ENCODE measurements at places on chromosomes 5 and 9.

GRCh38 chr9:118630931-118631595, 738.2 kb downstream of the BRINP1 start:
- DNase-seq: peak; percentile 37

DNA sequence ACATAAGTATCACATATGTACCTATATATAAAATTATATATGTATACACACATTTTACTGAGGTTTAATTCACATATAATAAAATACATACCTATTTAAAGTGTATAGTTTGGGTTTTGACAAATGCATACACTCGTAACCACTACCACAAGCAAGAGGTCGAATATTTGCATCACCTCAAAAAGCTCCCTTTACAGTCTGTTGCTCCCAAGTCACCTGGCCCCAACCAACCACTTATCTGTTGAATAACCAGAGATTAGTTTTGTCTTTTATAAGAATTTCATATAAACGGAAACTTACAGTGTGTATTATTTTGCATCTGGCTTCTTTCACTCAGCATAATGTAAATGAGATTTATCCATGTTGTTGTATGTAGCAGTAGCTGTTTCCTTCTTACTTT, 218.9 kb downstream of the MAT2B start:
- no peak for DNase-seq

GRCh38 chr5:115415143-115415491, 118.7 kb upstream of the CCDC112 start:
- peak; percentile 90 for DNase-seq

GRCh38 chr5:79081779-79082178, 12.2 kb downstream of the BHMT2 start:
- peak; percentile 43 for DNase-seq

- DNase-seq: peak; percentile 58
Measured at GRCh38 chr9:135906291-135907005, 898 bp downstream of the CAMSAP1 start.

DNA sequence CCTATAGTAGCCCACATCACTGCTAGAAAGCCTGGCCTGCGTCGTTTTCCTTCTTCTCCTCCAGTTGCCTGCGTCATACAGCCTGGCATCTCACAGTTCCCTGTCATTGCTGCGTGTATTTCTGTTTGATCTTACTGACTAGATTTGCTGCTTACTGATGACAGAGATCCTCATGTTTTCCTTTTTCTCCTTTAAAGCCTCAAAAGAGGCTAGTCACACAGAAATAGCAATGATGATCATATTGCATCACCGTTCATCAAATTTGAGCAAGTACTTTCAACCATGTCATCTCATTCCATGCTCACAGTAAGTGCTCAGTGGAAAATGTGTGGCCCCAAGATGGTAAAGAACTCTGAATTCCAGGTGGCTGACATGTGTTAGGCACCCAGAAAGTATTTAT, 76.8 kb downstream of the MVB12B start:
- DNase-seq: no peak

- DNase-seq: no peak
Measured at GRCh38 chr9:93465855-93466254, 12.5 kb upstream of the FAM120AOS start.

- DNase-seq: no peak
Measured at GRCh38 chr5:117010574-117010973, 436.0 kb upstream of the SEMA6A start.

GRCh38 chr5:73158313-73158712, 14.7 kb upstream of the TMEM174 start:
- DNase-seq: peak; percentile 42

DNA sequence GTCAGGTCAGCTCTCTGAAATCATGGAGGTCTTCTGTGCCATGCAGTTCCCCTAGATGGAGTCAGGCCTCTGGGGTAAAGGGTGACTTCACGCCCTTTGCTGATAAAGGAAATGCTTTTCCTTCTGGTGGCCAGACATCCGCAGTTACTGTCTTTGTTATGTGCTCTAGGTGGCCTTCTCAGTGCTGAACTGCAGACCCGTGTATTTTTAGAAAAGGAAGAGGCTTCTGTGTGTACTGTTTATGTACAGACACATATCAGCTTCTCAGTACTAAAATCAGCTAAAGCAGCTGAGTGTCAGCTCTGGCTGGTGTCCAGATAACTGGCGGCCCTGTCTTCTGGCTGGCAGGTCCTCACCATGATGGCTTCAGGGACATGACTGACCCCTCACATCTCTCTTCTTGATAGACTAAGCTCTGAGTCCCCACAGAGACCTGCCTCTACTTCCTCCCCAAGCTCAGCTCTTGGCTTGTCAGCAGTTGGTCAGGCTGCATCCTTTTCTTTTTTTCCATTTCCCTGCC, 75.3 kb downstream of the ARHGAP26 start:
- DNase-seq: no peak

DNA sequence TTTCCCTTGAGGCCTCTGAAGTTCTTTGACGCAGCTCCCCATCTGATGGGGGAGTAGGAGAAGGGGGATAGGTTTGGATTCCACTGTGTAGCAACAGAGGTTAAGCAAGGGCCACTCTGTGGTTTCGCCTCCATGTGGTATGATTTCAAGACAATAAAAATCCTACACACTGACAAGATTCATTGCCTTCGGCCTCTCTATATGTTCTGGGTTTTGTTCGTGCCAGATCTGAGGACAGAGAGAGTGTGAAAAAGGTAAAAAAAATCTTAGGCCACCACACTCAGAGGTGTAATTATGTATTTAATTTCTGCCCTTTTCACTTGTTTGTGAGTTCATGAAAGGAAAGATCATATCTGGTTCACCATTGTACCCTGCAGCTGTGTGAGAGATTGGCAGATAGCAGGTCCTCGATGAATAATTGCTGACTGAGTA, 715.2 kb upstream of the ZNF608 start:
- DNase-seq: no peak

GRCh38 chr9:111740739-111741138, 54.0 kb downstream of the SHOC1 start:
- no peak for DNase-seq

- DNase-seq: peak; percentile 14
Measured at GRCh38 chr5:127012916-127013315, 17.4 kb downstream of the MARCHF3 start.

DNA sequence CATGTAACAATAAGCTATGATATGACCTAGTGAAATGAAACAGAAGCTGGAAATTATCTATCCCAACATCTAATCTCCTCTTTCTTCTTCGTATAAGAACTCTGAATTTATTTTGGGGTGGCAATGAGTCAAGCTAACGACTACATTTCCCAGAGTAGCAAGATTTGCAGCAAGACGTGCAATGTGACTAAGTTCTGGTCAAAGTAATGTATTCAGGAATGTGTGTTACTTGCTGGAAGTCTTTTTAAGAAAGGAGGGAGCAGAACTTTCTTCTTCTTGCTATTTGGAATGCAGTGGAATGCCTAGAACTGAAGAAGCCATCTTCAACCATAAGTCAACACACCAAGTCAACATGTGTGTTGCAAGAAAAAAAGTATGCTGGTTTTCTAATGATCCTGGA, 406.6 kb upstream of the MEF2C start:
- DNase-seq: no peak

GRCh38 chr5:95609711-95610110, 10.2 kb upstream of the GPR150 start:
- no peak for DNase-seq

- no peak for DNase-seq
Measured at GRCh38 chr5:13316176-13316575, 628.3 kb downstream of the DNAH5 start.

DNA sequence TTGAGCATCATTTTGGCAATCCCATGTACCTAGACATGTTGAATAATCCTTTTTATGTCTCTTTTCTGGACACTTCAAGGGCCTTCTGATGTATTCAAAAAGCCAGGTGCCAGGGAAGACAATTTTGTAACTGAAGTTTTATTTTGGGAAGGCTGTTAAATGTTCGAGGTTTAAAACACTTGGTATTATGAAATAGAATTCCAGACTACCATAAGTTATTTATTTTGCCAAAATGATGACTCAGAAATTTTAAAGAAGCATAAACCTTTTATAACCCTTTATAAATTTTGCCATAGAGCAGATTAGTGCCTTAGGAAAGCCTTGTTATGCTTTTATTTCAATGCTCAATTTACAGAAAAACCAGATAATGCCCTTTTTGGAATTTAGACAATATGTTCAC, 30.3 kb upstream of the UHRF2 start:
- DNase-seq: peak; percentile 13

- no peak for DNase-seq
Measured at GRCh38 chr5:43320846-43321245, 7.6 kb upstream of the HMGCS1 start.

DNA sequence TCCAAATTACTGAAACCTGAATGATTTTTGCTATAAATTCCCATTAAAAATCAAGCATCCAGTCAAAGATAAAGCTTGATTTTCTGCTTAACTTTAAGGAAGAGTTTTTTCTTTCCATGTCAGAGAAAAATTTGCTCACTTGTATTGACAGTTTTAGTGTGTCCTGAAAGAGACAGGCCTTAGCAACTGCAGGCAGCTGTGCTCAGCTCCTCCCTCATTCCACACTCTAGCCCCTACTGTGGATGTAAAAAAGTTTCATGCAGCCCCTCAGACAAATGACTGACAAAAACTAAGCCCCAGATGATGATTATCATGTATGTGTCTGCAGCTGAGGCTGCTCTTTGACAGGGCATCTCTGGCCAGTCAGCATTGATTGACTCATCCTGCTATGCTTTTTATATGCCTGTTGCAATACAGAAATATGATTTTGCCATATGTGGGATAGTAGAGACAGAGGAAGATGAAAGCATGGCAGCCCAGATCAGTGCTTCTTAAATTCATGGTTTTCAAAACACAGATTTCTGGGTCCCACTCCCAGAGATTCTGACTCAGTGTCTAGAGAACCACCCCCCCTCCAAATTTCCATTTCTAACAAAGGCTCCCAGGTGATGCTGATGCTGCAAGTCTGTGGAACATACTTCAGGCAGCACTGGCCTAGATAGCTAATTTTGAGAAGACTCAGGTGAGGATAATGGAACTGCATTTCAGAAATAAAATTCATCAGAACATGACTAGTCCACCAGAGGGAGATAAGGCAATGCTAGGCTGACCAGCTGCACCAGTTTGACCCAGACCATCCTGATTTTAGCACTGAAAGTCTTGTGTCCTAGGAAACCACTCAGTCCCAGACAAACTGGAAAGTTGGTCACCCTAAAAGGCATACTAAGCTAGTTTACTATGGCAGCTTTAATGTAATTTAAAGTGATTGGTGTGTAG, 298.7 kb upstream of the KCNN2 start:
- DNase-seq: no peak

DNA sequence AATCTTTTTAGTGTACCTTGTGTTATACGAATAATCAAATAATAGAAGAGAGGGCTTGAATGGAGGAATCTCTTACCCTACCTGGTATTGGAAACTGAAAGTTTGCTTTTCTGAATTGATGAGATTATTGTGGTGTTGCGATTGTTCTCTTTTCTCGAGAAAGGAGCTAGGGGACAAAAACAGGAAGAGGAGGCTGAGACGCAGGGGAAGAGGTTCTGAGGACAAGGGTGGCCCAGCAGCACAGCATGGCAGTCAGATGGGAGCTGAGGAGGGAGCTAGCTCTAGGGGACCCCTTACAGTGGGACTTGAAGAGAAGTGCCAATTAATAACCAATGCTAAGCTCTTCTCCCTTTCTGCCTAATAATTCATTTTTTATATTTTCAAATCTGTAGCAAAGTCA, 183.3 kb upstream of the DMAC1 start:
- no peak for DNase-seq

DNA sequence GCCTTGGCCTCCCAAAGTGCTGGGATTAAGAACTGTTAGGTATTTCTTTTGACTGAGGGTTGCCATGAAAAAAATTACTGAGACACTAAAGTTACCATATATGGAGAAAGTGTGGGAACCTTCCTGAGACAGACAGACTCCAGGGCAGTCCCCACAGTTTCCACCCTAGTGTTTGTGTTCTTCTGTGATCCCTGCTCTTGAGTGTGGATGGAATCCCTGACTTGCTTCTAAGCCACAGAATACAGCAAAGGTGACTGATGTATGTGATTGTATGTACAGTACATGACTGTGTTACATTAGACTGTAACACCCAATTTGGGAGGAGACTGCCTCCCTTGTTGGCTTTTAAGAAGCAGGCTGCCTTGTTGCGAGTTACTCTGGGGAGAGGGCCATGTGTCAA, 24.7 kb upstream of the ADAM19 start:
- no peak for DNase-seq

GRCh38 chr5:78544561-78545201, 103.9 kb downstream of the LHFPL2 start:
- DNase-seq: no peak

DNA sequence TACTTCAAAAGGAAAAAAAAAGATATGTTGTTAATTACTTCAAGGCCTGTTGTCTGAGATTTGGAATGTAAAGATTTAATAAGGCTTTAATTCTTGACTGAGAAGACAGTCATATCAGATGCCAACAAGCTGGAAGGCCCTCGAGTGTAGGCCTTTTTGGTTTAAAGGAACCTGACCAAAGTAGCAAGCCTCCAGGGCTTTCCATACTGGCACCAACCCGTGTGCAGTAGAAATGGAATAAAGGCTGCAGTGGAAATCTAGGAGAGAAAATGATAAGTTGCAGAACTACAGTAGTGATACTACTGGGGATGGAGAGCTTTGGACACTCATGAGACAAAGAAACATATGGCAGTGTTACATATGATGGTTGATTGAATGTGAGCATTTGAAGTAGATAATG, 358.0 kb downstream of the TAF11L14 start:
- DNase-seq: no peak

DNA sequence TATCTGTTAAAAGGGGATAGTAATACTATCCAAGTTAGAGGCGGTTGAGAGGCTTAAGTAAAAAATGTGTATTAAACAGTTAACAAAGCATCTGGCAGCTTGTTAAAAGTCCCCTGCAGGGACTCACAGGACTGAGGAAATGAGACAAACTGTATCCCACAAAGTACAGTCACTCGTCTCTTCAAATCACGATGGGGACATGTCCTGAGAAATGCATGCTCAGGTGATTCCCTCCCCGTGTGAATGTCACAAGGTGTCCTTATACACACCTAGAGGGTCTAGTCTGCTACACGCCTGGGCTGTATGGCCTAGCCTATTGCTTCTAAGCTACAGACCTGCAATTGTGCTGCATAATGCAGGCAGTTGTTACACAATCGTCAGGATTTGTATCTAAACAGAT, 237.0 kb downstream of the IRX2 start:
- DNase-seq: no peak

DNA sequence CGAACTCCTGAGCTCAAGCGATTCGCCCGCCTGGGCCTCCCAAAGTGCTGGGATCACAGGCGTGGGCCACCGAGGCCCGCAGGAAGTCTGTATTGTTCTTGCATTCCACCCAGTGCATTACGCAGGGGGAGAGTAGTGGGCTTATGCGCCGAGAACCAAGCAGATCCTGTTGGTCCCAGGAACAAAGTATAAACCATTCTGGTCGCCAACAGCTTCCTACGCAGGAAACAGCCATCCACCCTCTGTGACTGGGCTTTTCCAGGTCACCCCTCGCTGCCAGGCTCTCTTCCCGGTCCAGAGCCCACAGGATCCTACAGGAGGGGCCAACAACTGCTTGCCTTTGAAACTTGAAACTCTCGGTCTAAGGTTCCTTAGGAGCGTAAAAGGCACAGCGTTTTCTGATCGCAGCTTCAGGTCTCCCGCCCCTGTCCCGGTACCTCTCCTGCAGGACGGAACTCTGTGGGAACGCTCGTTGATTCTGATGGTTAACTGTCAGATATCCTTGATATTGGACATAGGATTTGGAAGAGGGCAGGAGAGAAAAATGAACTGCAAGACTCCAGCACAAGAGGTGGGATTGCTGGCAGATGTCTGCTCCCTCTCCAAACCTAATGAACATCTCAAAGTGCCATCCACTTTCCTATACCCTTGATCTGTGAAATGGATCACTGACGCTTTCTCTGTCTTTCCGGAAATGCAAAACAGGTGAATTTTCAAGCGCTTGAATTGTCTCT, 4.2 kb upstream of the ANXA2R start:
- no peak for DNase-seq

- DNase-seq: no peak
Measured at GRCh38 chr5:51599587-51599986, 216.3 kb downstream of the ISL1 start.
